ENCODE measurements at places on chromosomes 16 and 17.
A peak's percentile ranks its signal among the peaks of the same experiment; 100 is the strongest.

DNA sequence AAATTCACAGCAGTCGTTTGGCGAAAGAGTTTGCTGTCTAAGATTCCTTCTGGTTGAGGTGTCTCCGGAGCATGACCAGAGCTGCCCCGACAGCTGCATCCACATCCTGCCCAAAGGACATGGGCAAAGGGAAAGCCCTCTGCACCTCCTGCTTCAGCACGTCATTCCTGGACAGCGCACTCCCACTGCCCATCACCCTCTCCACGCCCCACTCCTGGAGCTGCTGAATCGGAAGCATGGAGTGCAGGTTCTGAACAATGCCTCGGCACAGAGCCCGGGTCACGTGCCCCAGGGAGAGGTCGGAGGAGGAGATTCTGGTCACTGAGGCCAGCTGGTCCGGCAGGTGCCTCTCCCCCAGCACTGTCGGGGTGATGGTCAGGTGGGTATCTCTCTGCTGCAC lies 1.3 kb upstream of the TRPV1 start:
- no peak for DNase-seq

DNA sequence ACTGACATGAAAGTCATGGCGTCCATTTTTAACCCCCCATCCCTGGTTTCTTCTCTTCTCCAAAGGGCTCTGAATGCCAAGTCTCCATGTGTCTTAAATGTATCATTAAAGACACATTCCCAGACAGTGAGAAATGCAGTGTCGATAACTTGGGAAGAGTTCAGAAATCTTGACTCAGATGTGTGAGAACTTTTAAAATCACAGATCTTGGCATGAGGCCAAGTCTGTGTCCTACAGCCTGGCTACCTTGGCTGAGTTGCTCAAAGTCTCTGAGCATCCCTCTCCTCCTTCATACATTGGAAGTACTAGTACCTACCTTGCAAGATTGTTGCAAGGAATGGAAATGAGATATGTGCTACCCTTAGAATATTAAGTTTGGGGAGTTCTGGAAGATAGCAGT lies 1046.5 kb upstream of the RBFOX1 start:
- DNase-seq, result no peak

GRCh38 chr17:41553176-41553575 lies 18.7 kb downstream of the KRT9 start:
- no peak for DNase-seq

- no peak for DNase-seq
Measured at GRCh38 chr16:31149332-31149731, 534 bp downstream of the PRSS36 start.

DNA sequence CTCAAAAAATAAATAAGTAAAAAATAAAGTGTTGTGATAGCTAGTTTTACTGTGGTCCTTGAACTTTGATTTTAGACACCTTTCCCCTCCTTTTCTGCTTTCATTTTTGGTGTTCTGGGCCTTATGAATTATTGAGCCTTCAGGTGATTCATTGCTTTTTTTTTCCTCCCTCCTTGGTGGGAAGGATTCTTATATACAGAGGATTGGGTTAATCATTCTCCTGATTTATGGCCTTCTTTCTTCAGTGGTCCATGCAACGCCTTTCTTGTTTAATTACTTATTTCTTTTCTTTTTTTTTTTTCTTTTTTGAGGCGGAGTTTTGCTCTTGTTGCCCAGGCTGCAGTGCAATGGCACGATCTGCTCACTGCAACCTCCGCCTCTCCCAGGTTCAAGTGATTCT lies 8.0 kb upstream of the MYL4 start:
- no peak for DNase-seq

- no peak for DNase-seq
Measured at GRCh38 chr16:89314357-89314756, 96.9 kb downstream of the ZNF778 start.

- no peak for DNase-seq
Measured at GRCh38 chr16:51035110-51035498, 116.0 kb downstream of the SALL1 start.

DNA sequence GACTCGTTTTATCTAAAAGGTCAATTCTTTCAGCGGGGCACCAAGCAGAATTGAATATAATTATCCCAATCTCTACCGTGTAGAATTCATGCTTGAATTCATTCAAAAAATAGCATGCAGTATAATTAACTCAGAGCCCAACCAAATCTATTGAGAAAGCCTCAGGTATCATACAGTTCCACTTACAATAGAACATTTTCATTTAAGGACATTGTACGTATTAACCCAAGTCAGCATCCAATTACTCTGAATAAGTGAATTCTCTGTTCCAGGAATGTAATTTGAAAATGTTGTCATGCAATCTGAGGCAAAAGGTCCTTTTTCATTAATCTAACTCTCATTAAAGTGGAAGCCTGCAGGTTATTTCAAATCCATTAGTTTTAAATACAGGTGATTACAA lies 78.5 kb downstream of the SALL1 start:
- no peak for DNase-seq

DNA sequence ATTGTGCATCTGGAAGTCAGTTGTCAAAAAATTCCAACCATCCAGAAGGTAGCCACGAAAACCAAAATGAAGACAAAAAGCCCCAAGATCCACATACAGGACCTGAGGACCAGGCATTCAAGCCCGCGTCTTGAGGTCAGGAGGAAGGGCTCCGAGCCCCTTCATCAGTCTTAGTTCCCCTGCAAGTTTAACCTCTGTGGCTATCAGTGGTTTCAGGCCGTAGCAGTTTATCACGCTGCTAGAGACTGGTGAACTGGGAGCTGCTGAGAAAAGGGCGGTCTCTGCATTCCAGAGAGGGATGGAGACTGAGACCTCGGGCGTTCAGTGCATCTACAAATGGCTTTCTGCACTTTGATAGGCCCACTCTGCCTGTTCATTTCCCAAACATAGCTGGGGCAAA lies 70.6 kb downstream of the IRF8 start:
- no peak for DNase-seq

GRCh38 chr16:26087091-26087490 lies 395.3 kb downstream of the HS3ST4 start:
- DNase-seq, result no peak

- peak; percentile 94 for DNase-seq
Measured at GRCh38 chr17:62968445-62968923, 2.4 kb downstream of the TANC2 start.

- no peak for DNase-seq
Measured at GRCh38 chr17:45318561-45319230, 1.9 kb upstream of the MAP3K14 start.

GRCh38 chr16:2058872-2059271 lies 11.1 kb downstream of the TSC2 start:
- DNase-seq, result no peak

Data from SW480 (cell line).